ENCODE measurements at places on chromosomes 3 and 15.

- peak; percentile 26 for DNase-seq
Measured at GRCh38 chr3:111954228-111954990, 24.4 kb upstream of the ABHD10 start.

DNA sequence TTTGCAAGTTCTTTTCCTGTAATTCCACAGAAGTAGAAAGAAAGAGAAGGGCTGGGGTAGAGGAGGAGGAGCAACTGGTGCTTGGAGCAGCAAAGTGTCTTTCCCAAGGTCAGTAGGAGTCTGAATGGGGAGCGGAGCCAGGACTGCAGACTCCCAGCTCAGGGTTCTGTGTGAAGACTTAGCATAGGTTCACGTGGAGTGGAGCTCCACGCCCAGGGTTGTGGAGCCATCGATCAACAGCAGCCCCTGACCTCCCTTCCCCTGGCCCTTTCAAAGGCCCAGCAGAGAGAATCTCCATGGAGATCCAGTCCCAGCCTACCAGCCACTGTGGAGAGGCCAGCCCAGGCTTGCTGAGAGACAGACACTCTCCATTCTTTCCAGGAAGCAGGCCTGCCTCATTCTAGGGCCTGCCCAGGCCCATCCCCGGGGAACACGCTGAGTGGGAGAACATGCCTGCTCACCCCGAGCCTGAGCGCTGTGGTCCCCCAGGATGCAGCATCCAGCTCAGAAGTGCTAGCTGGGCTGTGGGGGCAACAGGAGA, 62.1 kb downstream of the CORO2B start:
- DNase-seq = no peak

DNA sequence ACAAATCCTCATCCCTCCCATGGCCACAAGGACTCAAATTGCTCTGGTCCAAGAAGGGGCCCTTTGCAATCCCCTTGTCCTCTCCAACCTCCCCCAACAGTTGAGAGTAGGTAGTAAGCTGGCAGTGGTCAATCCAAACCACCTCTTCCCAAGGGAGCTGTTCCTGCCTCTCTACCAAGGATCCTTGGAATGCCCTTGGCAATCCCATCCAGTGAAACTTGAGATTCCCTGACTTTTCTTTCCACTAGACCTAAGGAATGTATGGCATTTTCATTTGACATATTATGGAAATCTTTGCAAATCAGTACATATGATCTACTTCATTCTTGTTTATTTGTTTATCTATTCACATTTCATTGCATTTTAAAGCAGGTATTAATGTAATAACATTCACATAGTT, 4.8 kb upstream of the RBP2 start:
- DNase-seq = peak; percentile 35

DNA sequence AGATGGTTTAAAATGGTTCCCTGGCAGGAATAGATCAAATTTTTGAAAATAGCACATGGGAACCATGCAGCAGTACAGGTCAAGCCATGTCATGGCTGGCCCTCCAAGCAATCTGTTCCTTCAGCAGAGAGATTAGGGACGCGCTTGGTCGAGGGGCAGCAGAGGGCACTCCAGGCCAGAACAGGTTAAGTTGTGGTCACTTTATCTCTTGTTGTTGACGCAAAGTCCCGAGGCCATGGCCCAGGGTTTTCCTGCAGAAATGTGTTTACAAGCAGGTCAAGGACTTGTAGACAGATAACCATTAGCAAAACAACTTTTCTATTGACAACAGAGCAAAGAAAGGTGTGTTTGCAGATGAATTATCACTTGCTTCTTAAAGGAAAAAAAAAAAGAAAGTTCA, 570.0 kb upstream of the NR2F2 start:
- DNase-seq = peak; percentile 1

GRCh38 chr3:49880581-49881315, 11.0 kb upstream of the CAMKV start:
- no peak for DNase-seq

DNA sequence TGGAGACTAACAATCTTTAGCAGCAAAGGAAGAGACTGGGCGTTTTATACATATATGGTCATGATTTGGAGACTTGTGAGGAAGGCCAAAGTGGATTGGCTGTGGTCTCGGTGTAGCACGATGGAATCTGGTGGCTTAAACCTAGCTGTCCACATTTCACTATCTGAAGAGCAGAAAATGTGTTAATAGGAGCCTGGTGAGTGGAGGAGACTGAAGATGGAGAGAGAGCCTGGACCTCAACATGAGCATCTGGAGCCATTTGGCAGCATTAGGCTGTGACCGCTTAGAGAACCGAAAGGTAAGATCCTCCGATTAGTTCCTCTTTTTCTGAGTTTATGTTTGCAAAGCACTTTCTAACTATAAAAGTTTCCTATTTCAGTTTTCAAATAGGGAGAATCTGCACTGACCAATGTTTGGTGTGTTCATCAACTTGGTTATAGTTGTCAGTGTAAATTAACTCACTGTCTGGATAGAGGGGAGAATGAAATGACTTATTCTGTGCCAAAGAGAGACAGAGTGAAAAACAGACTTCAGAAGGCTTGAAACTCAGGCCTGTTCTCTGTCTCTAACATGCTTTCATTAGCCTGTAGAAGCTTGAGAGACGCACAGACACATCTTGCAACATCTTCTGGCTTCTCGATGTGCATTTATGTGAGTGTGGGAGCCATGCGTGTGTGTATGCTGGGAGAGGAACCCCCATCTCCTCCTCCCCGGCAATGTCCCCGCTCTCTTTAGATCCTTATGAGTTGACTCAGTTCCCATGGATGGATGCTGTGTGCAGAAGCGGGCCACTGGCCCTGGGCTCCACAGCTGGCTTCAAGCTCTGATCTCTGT, 244.7 kb upstream of the TBL1XR1 start:
- no peak for DNase-seq

- DNase-seq = no peak
Measured at GRCh38 chr15:63493436-63493835, 11.0 kb upstream of the USP3 start.

GRCh38 chr3:106758459-106758858, 618.8 kb upstream of the CCDC54 start:
- no peak for DNase-seq

DNA sequence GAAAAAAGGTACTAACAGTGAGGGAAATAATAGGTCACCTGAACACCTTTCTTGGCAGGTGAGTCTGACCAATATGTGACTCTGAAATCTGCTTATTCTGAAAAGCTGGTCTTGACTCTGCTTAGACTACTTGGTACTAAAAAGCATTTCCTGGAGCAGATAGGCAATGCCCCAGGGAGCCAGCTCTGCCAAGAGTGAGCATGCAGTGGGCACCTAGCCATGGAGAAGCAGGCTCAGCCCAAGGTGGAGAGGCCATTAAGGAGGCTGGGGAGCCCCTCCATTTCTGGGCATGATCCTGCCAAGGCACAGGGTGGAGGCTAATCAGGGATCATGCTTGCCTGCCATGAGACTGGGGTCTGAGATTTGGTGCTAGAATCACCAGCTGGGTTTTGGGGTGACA, 1.6 kb upstream of the LTF start:
- no peak for DNase-seq

DNA sequence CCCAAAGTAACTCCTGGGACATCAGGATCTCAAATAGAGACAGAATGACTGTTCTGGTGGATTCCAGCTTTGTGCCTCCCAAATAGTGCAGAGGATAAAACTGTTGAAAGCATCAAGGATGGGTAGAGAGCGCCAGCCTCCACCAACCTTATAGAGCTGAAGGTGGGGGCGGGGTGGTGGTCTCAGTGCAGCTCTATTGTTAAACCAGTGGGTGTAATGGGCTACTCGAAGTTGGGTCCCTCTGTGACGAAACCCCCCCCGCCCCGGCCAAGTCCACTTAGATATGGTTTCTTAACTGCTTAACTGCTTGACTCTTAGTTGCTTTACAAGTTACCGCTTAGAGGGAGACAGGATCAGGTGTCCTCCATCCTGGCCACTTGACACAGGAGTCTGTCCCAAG, 22.7 kb downstream of the DHX30 start:
- DNase-seq = no peak

- peak; percentile 54 for DNase-seq
Measured at GRCh38 chr3:155995525-155996370, 124.6 kb upstream of the KCNAB1 start.
